ENCODE measurements at places on chromosomes 16 and 17. TPM values are rescaled to one million over a fixed set of nuclear protein-coding genes. Genes with fewer than 3 reads are reported as not detected.

Gene SLC25A39
- 39.4 TPM for total RNA-seq

Gene CFDP1
- total RNA-seq = 17.3 TPM

Gene YPEL2
- 19.9 TPM for total RNA-seq

- H3K4me3 ChIP-seq = no peak overlapping the region
- no peaks in the 10 kb centered on the region for H3K36me3 ChIP-seq
- H3K27me3 ChIP-seq = peaks cover 24% of the 10 kb centered on the region
- no peaks in the 10 kb centered on the region for H3K4me1 ChIP-seq
These were observed 41.5 kb upstream of the CBFA2T3 start for GRCh38 chr16:89018282-89019158.

Gene CALB2
- total RNA-seq = not detected

Gene BICDL2
- total RNA-seq = not detected

- H3K4me1 ChIP-seq = peaks cover 5% of the 10 kb centered on the region
- H3K4me3 ChIP-seq = no peak overlapping the region
These were observed 96.6 kb upstream of the SMIM36 start for GRCh38 chr17:55607731-55608341.

DNA sequence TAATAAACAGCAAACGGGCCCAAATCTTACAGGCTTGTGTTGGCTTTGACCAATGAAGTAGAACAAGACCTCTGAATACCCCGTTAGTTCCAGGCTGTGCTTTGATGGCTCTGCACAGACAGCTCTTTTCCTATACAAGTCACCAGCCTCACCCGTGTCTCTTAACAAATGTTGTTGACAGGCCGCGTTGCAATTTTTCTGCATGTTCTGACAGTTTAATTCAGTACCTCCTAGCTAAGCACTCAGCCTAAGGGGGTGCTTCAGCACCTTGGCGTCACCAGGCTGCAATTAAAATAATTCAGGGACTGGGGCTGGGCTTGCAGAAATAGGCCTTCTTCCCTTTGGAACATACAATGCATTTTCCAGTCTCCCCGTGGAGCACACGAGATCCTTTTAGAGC lies 500.1 kb downstream of the MAF start:
- no peaks in the 10 kb centered on the region for H3K36me3 ChIP-seq
- no peaks in the 10 kb centered on the region for H3K4me1 ChIP-seq
- H3K27me3 ChIP-seq = no peaks in the 10 kb centered on the region

Gene CACNB1
- 209 TPM for total RNA-seq

Gene TMIGD1
- total RNA-seq = not detected

DNA sequence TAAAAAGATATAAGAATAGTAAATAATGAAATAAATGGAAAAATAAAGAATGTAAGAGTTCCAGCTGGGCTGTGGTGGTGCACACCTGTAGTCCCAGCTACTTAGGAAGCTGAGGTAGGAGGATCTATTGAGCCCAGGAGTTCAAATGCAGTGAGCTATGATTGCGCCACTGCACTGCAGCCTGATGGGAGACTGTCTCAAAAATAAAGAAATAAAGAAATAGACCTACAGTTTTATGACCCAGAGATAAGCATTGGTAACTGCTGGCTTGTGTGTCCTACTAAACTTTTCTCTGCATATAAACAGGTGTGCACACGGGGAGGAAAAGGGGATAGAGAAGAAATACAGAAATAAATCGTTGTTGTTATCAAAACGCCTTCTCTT lies 7.8 kb upstream of the PDP2 start:
- H3K36me3 ChIP-seq = no peaks in the 10 kb centered on the region
- peak overlapping the region; percentile 61 for H3K4me3 ChIP-seq
- peaks cover 4% of the 10 kb centered on the region for H3K4me1 ChIP-seq

Gene LYRM1
- total RNA-seq = 37.3 TPM

DNA sequence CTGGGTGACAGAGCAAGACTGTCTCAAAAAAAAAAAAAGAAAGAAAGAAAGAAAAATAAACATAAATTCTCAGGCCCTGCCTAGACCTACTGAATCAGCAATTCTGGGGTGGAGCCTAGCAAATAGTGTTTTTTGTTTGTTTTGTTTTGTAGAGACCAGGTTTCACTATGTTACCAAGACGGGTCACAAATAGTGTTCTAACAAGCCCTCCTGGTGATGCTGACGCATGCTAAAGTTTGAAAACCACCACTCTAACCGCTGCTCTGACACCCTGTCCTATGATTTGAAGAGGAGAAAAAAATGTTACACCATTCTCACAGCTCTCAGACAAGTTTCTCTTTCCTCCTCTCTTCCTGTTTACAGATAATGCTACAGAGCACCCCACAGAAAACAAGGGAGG lies 1.5 kb downstream of the MRPL10 start:
- peak overlapping the region; percentile 93 for H3K4me3 ChIP-seq
- H3K4me1 ChIP-seq = peaks cover 23% of the 10 kb centered on the region
- no peaks in the 10 kb centered on the region for H3K27me3 ChIP-seq
- peaks cover 44% of the 10 kb centered on the region for H3K36me3 ChIP-seq
- H3K27ac ChIP-seq = peak overlapping the region; percentile 76

- no peak overlapping the region for H3K27ac ChIP-seq
- DNase-seq = no peak
These were observed 80.0 kb downstream of the ATF7IP2 start for GRCh38 chr16:10465821-10466220.

Gene ZPBP2
- total RNA-seq = not detected

GRCh38 chr17:75088465-75089417 lies 987 bp downstream of the SLC16A5 start:
- no peaks in the 10 kb centered on the region for H3K27me3 ChIP-seq
- DNase-seq = no peak
- peak overlapping the region; percentile 86 for H3K4me3 ChIP-seq
- H3K4me1 ChIP-seq = peaks cover 20% of the 10 kb centered on the region

DNA sequence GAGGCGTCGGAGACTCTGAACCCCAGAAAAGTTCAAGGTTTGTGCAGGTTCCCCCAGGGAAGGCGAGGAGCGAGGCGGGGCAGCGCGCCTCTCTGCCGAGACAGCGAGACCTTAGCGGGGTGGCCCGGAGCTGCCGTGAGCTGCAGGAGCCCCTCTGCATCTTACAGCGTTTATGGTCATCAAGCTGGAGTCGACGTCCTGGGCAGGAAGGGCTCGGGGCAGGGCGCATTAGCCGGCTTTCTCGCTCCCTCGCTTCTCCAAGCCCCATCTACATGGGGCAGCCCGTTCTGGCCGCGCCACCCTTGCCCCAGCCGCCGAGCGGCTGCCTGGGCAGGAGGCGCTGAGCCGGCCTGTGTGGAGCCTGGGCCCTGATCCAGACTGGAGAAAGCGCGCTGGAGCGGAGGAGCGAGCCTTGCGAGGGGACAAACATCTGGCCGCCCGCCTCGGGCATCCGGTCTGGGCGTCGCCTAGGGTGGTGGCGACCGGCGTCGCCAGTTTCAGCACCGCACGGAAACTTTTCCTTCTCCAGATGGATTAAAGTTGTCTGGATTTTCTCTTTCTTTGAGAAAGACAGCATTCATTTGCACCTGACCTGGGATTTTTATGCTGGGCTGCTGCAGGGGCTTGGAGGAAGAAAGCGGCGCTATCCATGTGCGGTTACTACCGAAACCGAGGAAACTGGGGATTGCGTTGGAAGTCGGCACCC lies 750 bp downstream of the TMEM132E start:
- peaks cover 28% of the 10 kb centered on the region for H3K4me1 ChIP-seq
- H3K36me3 ChIP-seq = no peaks in the 10 kb centered on the region
- no peak for DNase-seq
- H3K27me3 ChIP-seq = peaks cover 100% of the 10 kb centered on the region

- no peak for DNase-seq
- no peaks in the 10 kb centered on the region for H3K27me3 ChIP-seq
- no peak overlapping the region for H3K4me3 ChIP-seq
- no peaks in the 10 kb centered on the region for H3K36me3 ChIP-seq
- H3K27ac ChIP-seq = no peak overlapping the region
These were observed 9.6 kb downstream of the AFMID start for GRCh38 chr17:78196716-78197115.

Gene KRTAP9-4
- total RNA-seq = not detected
